ENCODE measurements at places on chromosomes 5 and 9. TPM values are rescaled to one million over a fixed set of nuclear protein-coding genes. Genes with fewer than 3 reads are reported as not detected.

SCGB3A2 gene
- total RNA-seq: not detected

C1QTNF3 gene
- total RNA-seq: 3.3 TPM

IL13 gene
- 36.6 TPM for total RNA-seq

DNA sequence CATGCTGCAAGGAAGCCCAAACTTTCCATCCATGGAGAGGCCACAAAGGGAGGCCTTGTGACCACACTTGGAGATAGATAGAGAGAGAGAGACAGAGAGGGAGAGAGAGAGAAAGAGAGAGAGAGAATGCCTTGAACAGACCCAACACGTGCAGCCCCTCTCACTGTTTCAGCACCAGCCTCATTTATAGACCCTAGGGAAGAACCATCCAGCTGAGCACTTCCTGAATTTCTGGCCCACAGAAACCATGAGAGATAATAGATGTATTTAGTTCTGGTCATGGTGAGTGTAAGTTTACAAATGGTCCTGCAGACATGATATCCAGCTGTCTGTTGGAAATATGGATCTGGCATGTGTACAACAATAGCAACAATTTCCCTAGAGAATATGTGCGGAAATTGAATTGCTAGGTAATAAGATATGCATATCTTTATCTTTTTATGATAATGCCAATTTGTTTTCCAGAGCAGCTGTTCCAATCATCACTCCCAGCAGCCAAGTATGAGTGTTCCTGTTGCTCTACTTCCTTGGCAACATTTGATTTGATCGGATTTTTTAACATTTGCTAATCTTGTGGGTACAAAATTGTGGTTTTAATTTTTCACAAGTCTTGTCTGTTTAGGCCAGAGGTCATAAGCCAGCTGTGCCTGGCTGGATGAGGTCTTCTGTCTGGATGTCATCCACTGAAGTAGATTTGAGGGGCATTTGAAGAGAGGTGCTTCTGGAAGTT is 217.3 kb upstream of the IL12B start:
- no peaks in the 10 kb centered on the region for H3K4me1 ChIP-seq
- no peak for DNase-seq
- H3K36me3 ChIP-seq: no peaks in the 10 kb centered on the region
- H3K4me3 ChIP-seq: no peak overlapping the region
- peaks cover 20% of the 10 kb centered on the region for H3K27me3 ChIP-seq

DNA sequence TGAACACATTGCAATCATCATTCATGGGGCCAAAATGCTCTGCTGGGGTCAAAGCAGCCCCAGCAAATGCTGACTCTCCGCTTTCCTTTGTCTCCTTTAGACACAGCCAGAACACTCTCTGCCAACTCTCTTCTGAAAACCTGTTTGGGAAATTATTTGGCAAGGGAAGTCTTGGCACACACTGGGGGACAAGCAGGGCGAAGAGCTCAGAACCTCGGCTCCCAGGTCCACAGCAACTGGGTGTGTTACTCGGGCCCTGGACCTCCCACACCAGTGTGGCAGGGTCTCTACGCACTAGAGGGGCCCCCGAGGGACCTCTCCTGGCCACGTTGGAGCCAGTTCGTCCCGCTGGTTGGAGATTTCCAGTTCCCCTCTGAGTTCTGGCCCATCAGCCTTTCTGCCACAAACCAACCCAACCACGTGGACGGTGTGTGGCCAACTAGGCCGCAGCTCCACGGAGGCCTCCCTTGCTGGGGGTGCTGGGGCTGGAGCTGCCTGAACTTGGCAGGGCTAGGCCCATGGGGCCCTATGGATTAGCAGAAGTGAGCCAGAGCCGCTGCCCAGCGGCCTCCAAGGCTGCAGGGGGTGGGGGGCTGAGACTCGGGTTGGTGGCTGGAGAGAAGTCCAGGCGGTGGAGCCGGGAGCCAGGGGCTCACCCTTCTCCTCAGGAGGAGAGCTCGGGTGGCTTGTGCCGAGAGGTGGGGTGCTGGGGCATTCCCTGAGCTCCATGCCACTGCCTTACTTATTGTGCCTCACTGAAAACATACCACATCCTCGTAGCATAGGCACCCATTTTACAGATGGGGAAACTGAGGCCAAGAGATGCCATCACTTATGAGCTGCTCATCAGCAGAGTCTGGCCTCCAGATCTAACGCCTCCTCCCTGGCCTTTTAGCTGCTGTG is 46.8 kb upstream of the RNU6ATAC start:
- no peak overlapping the region for H3K4me3 ChIP-seq
- no peaks in the 10 kb centered on the region for H3K4me1 ChIP-seq
- no peak overlapping the region for H3K27ac ChIP-seq
- no peaks in the 10 kb centered on the region for H3K36me3 ChIP-seq

DNA sequence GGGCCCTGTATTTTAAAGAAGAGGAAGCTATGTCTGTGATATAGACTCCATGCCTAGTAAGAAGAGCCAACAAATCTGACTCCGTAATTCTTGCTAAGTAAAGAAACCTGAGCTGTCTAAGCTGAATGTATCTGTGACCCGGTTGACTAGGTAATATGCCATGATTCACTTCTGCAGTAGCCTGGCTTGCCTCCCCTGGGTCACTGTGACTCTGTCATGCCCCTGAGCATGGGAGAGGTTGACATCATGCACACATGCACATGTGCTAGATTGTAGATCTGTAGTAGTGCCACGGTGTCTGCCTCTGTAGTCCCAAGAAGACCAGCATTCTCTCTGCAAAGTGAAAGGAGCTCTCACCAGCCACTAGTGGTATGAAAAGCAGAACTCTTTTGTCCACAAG is 9.1 kb downstream of the SLC22A5 start:
- H3K4me3 ChIP-seq: no peak overlapping the region
- no peaks in the 10 kb centered on the region for H3K4me1 ChIP-seq

ST8SIA4 gene
- 72.1 TPM for total RNA-seq

- H3K27ac ChIP-seq: no peak overlapping the region
- no peak overlapping the region for H3K4me3 ChIP-seq
- no peaks in the 10 kb centered on the region for H3K4me1 ChIP-seq
- no peaks in the 10 kb centered on the region for H3K36me3 ChIP-seq
- DNase-seq: no peak
- H3K27me3 ChIP-seq: no peaks in the 10 kb centered on the region
Observed at GRCh38 chr9:134484479-134484878, 157.1 kb upstream of the COL5A1 start.

DNA sequence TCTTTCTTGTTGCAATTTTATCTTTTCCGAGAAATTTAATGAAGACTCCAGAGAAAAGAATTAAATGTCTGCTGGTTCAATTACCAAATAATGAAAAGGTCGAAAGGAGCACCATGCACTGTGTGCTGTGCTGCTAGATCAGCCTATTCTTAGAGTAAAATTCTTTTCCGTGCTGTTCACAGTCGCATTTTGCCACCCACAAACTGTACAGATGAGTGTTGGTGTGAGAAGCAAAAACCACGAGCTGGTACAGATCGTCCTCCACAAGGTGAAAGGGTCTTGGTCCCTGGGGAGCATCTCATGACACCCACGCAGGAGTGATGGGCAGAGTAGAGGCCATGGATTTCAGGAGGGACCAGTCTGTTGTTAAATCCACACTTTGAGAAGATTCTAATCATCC is 143.8 kb upstream of the PUM3 start:
- no peaks in the 10 kb centered on the region for H3K36me3 ChIP-seq
- no peak overlapping the region for H3K27ac ChIP-seq
- H3K27me3 ChIP-seq: peaks cover 2% of the 10 kb centered on the region
- H3K4me1 ChIP-seq: no peaks in the 10 kb centered on the region
- DNase-seq: no peak
- H3K4me3 ChIP-seq: no peak overlapping the region

DNA sequence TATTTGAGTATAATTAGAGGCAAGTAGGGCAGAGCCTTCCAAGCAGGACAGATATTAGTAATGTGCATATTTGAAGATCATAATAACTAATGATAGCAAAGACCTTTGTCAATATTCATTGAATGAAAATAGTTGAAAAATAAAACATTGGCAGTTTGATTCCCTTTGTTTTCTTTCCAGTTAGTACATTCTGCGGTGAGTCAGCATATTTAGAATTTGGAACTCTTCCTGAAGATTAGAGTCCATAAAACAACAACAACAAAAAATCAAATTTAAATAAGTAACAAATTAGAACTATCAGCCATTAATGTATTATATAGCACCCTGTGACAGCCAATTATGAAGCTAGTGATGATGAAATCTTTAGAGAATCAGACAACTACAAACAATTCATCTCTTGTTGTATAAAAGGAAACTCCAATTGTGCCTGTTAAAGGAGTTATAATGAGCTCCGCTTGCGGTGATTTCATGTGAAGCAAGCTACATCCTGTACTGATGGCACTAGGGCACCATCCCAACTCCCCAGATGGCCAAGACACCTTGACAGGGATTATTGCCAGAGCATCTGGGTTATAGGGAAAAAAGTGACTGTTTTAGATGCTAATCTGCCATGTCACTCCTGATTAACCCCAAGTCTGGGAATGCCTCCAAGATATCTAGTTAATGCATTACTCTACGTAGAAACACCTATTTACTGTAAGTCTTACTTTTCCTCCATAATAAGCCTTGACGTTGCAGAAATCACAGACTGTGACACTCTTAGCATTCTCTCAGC is 6.8 kb downstream of the IFNA8 start:
- peaks cover 8% of the 10 kb centered on the region for H3K27me3 ChIP-seq
- H3K27ac ChIP-seq: no peak overlapping the region
- no peak overlapping the region for H3K4me3 ChIP-seq
- no peaks in the 10 kb centered on the region for H3K36me3 ChIP-seq
- H3K4me1 ChIP-seq: no peaks in the 10 kb centered on the region

GRCh38 chr5:159319363-159319762 is 10.9 kb downstream of the IL12B start:
- no peaks in the 10 kb centered on the region for H3K36me3 ChIP-seq
- no peak for DNase-seq
- H3K4me3 ChIP-seq: no peak overlapping the region
- no peaks in the 10 kb centered on the region for H3K4me1 ChIP-seq
- no peak overlapping the region for H3K27ac ChIP-seq
- peaks cover 25% of the 10 kb centered on the region for H3K27me3 ChIP-seq

MAMDC2 gene
- 0.05 TPM for total RNA-seq

CCDC183 gene
- total RNA-seq: 0.96 TPM

DNA sequence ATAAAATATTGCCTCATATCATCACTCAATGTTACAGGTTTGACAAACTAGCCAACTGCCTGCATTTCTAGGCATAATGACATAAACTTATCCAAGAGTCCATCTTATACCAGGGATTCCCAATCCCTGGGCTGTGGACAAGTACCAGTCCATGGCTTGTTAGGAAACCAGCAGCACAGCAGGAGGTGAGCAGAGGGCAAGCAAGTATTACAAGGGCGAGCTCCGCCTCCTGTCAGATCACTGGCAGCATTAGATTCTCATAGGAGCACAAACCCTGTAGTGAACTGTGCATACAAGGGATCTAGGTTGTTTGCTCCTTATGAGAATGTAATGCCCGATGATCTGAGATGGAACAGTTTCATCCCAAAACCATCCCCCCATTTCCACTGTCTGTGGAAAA is 144.9 kb downstream of the PRKACG start:
- H3K4me1 ChIP-seq: no peaks in the 10 kb centered on the region
- no peaks in the 10 kb centered on the region for H3K27me3 ChIP-seq
- no peak overlapping the region for H3K27ac ChIP-seq

KIF4B gene
- not detected for total RNA-seq

GRCh38 chr9:79490657-79491248 is 81.0 kb upstream of the TLE4 start:
- H3K4me3 ChIP-seq: no peak overlapping the region
- no peak overlapping the region for H3K27ac ChIP-seq
- no peaks in the 10 kb centered on the region for H3K27me3 ChIP-seq
- H3K36me3 ChIP-seq: no peaks in the 10 kb centered on the region
- no peak for DNase-seq

GRCh38 chr9:129334105-129334935 is 156.3 kb upstream of the IER5L start:
- H3K27me3 ChIP-seq: peaks cover 27% of the 10 kb centered on the region
- H3K4me3 ChIP-seq: no peak overlapping the region
- no peaks in the 10 kb centered on the region for H3K36me3 ChIP-seq
- no peak for DNase-seq
- peaks cover 5% of the 10 kb centered on the region for H3K4me1 ChIP-seq
- H3K27ac ChIP-seq: no peak overlapping the region

- no peak overlapping the region for H3K27ac ChIP-seq
- no peak overlapping the region for H3K4me3 ChIP-seq
- no peaks in the 10 kb centered on the region for H3K36me3 ChIP-seq
- no peaks in the 10 kb centered on the region for H3K4me1 ChIP-seq
- H3K27me3 ChIP-seq: no peaks in the 10 kb centered on the region
Observed at GRCh38 chr9:115616666-115617239, 498.8 kb upstream of the TNC start.

- H3K27me3 ChIP-seq: peaks cover 3% of the 10 kb centered on the region
- H3K4me1 ChIP-seq: no peaks in the 10 kb centered on the region
- no peak for DNase-seq
- H3K27ac ChIP-seq: no peak overlapping the region
Observed at GRCh38 chr5:180301253-180301652, 9.4 kb upstream of the MAPK9 start.

DNA sequence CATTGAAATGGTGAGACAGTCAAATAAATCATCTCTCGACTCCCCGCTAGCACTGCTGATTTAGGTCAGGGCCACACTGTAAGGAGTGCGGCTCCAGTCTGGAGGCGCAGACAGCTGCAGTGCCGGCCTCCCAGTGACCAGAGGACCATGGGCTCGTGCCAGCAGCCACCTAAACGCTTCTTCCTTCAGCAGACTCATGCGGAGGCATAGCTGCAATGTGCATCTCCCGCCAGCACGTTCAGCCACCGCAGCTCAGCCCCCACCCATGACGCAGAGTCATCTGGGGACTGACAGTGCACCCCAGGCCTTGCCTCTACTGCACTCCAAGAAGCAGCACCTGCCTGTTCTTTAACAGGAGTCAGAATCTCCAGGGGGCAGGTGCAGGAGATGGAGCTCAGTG is 13.6 kb upstream of the MAPK9 start:
- DNase-seq: no peak
- H3K4me1 ChIP-seq: no peaks in the 10 kb centered on the region
- peaks cover 3% of the 10 kb centered on the region for H3K27me3 ChIP-seq
- no peak overlapping the region for H3K4me3 ChIP-seq
- no peaks in the 10 kb centered on the region for H3K36me3 ChIP-seq

DNA sequence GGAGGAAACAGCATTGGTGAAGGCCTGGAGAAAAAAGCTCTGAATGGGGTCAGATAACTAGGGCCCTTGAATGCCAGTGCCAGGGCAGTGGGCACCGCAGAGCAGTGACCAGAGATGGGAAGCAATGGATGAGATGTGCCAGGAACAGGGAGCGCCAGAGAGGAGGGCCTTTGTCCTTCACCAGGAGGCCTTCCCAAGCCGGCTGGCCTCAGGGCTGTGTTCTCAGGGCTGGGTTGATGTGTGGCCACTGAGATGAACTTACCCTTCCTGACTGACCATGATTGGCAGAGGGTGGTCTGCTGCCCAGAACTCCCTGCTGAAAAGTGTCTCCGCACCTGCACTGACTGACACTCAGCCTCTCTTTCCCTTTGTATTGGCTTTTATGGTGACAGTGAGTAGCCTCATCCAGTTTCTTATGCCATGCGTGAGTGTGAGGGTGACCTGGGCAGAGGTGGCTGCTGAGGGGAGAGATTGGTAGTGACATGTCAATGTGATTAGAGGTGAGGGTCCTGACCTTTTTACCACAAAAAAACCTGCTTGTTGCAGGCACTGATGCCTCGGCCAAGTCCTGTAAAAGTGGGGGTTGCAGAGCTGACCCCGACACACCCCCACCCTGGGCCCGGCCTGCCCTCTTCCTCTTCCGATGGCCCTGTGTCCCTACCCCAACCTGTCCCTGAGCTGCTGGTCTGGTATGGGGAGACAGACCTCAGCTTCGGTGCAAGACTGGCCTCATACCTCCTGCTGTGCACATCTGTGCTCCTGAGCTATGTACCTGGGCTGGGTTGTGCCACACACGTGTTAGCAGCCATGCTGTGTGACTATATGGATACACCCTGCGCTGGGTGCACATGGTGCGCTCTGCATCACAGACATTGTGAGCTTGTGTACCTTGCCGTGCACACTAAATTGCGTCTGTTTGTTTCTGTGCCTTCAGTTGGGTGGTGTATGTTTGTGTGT is 57.1 kb upstream of the PSD2 start:
- DNase-seq: no peak
- H3K4me3 ChIP-seq: no peak overlapping the region
- H3K36me3 ChIP-seq: no peaks in the 10 kb centered on the region
